Motor neuron (in vitro differentiated cells): ENCODE measurements at places on chromosomes 16 and 17.

GRCh38 chr17:82300707-82301270 lies 16.6 kb downstream of the CD7 start:
- ATAC-seq, result peak; percentile 12

DNA sequence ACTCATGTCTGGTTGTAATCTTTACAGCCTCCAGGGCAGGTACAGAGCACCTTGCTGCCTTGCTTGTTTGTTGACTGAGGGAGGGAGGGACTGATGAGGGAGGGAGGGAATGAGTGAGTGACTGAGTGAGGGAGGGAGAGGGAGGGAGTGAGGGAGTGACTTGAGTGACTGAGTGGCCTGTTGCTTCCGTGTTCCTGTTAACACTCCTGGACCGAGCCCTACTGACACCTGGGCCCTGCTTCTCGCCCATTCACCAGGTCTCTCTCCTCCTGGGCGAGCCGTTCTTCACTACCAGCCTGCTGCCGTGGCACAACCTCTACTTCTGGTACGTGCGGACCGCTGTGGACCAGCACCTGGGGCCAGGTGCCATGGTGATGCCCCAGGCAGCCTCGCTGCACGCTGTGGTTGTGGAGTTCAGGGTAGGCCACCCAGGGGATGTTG lies 41.2 kb downstream of the PRMT7 start:
- ATAC-seq, result no peak

- ATAC-seq, result no peak
Observed at GRCh38 chr16:56604966-56605365, 3.4 kb upstream of the MT2A start.

- no peak for ATAC-seq
Observed at GRCh38 chr16:8949536-8950418, 13.9 kb downstream of the USP7 start.

DNA sequence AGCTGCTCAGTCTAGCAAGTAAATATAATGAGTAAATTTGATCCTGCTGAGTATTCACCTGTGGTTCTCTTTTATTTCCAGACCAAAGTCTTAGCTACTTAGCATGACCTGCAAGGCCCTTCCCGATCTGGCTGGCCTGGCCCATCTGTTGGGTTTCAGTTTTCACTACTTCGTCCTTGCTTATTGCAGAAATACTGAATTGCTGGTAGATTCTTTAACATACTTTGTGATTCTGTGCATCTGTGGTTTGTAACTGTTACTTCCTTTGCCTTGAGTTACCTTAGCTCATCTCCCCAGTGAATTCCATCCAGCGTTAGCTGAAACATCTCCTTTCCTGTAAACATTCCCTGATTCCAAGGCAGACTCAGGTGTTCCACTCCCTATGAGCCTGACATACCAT lies 131.1 kb downstream of the PHKB start:
- ATAC-seq, result no peak

DNA sequence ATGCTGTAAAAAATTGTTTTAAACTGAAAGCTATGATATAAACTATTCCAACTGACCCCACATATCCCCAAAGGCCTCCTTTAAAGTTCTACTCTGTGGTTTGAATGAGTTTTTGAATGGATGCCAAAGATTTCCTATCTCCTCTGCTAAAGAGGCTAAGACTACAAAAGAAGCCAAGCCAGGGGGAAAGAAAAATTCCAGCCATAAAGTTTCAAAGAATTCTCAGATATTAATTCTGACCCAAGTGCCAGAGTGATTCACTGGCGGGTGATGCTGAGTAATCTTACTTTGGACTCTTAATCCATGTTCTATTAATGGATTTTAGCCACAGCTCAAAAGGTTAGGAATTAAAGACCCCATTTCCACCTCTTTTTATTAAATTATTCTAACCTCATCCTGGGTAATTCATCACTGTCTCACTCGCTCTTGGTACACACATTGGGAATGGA lies 60.7 kb downstream of the HS3ST3A1 start:
- ATAC-seq, result no peak

GRCh38 chr17:52383493-52384100 lies 225.1 kb upstream of the CA10 start:
- ATAC-seq, result peak; percentile 89

GRCh38 chr16:89037261-89038152 lies 56.1 kb upstream of the ACSF3 start:
- peak; percentile 29 for ATAC-seq

GRCh38 chr16:882256-882655 lies 81.7 kb upstream of the GNG13 start:
- no peak for ATAC-seq

- no peak for ATAC-seq
Observed at GRCh38 chr17:9125722-9126121, 104.4 kb downstream of the NTN1 start.

DNA sequence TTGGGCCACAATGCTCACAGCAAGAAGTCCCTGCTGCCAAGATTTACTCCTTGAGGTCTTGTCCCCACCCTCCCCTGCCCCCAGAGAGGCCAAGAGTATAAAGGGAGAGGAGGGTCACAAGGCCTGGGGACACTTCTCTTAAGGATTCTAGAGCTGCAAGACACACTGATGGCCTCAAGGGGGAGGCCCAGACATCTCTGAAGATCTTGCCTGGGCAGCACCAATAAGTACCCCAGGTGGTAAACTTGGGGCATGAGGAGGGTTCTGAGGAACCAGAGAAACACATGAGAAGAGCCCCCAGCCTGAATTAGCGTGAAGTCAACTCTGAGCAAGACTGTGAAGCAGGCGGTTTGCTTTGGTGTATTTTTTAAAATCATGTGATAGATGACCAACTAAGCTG lies 26.8 kb upstream of the MTMR4 start:
- ATAC-seq, result no peak

- no peak for ATAC-seq
Observed at GRCh38 chr16:77393955-77394354, 40.9 kb downstream of the ADAMTS18 start.
